Osteocyte (in vitro differentiated cells): ENCODE measurements at places on chromosomes 4 and X. TPM values are rescaled to one million over a fixed set of nuclear protein-coding genes. Genes with fewer than 3 reads are reported as not detected.

- DNase-seq = no peak
Observed at GRCh38 chr4:53043891-53044650, 182.0 kb downstream of the RASL11B start.

The PARM1 gene
- not detected in 2 replicates for total RNA-seq

The CYLC1 gene
- total RNA-seq = not detected in 2 replicates

DNA sequence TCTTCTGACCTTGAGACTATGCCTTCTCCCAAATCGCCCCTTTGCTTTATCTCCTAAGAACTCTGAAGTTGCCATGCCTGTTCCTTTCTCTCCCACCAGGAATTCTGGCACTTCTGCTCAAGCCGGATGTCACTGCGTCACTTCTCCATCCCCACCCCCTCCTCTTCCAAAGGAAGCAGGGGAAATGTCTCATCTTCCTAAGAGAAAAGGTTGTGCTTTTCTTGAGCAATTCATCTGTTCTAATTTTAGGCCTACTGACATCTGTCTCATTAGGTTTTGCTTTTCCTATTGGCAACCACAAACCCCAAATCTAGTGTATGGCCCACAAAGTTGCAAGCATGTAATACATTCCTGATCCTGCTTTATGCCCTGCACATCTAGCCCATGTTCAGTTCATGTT lies 163.1 kb upstream of the PLAC1 start:
- DNase-seq = no peak

The OPN1LW gene
- total RNA-seq = not detected in 2 replicates

- DNase-seq = no peak
Observed at GRCh38 chrX:6980981-6981380, 166.5 kb upstream of the STS start.

- DNase-seq = no peak
Observed at GRCh38 chr4:81512001-81512756, 40.5 kb upstream of the RASGEF1B start.

DNA sequence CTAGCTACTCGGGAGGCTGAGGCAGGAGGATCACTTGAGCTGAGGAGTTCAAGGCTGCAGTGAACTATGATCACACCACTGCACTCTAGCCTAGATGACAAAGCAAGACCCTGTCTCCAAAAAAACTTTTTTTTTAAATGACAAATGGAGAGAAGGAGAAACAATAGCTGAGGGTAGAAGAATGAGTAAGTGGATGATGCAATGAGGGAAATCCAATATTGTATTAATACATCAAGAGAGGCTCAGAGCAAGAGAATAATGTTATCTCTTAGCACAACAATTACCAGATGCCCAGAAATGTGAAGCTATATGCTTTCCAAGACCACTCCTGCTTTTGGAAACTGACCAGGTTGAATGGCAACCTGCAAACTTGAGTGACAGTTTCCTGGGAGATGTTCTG lies 19.9 kb upstream of the GPR173 start:
- DNase-seq = peak; percentile 2

DNA sequence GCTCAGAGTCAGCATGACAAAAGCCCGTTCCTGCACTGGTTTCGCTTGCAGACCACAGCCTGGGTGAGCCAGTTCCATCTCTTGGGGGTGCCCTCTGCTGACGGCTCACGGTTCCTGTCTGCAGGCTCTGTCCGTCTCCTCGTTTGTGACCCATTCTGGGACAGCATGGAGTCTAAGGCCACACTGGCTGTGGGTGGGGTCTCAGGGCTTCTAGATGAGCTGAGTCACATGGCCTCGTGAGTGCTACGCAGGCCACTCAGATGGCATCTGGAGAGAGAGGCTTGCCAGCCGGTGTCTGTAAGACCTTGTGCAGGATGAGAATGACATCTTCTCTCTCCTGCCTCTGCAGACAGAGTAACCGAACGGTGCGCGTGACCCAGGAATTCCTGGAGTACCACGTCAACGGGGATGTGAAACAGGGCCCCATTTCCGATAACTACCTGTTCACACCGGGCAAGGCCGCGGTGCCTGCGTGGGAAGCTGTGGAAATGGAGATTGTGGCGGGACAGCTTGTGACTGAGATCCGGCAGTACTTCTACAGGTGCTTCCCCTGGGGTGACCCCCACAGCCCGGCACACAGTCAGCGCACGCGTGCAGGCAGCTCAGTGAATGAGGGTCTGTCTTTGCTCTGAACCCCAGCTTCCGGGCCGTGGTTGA lies 31.6 kb upstream of the MRFAP1 start:
- no peak for DNase-seq

- no peak for DNase-seq
Observed at GRCh38 chr4:106039796-106040195, 144.5 kb downstream of the NPNT start.

The FAT4 gene
- 106 and 114 TPM in 2 replicates for total RNA-seq

- DNase-seq = no peak
Observed at GRCh38 chrX:143378851-143379250, 138.4 kb downstream of the SPANXN3 start.

The FGD1 gene
- 29.0 and 29.5 TPM in 2 replicates for total RNA-seq

The TLR8 gene
- total RNA-seq = not detected in 2 replicates

GRCh38 chrX:140091125-140091886 lies 126.0 kb upstream of the CXorf66 start:
- DNase-seq = no peak

- no peak for DNase-seq
Observed at GRCh38 chr4:95545546-95545945, 3.2 kb downstream of the UNC5C start.

DNA sequence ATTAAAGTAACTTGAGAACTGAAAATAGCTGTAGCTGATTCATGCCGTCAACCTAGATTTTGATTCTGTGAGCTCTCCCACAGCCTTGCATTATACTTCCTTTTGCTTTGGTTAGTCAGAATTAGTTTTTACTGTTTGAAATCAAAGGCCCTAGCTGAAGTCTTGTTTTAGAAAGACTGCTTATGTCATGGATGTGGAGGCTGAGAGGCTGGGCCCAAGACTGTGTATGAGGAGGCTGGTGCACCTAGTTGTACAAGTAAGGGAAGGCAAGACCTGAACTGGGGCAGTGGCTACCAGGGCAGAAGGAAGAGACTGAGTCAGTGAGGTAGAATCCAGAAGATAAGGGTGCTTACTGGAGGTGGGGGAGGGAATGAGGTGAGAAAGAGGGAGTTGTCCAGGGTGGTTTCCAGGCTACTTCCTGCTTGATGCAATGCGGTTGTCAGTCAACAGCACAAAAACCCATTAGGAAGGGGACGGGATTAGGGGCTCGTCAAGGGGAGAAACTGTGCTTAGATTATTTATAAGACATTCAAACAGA lies 76.2 kb upstream of the PAGE3 start:
- DNase-seq = no peak

DNA sequence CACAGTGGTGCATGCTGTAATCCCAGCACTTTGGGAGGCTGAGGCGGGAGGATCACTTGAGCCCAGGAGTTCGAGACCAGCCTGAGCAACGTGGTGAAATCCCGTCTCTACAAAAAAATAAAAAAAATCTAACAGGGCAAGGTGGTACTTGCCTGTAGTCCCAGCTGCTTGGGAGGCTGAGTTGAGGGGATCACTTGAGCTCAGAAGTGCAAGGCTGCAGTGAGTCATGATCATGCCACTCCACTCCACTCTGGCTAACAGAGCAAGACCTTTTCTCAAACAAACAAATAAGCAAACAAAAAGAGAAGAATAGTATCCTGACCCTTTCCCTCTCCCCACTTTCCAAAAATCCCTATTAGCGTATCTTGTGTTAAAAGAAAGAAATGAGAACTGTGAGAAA lies 52.7 kb downstream of the NPY1R start:
- no peak for DNase-seq

DNA sequence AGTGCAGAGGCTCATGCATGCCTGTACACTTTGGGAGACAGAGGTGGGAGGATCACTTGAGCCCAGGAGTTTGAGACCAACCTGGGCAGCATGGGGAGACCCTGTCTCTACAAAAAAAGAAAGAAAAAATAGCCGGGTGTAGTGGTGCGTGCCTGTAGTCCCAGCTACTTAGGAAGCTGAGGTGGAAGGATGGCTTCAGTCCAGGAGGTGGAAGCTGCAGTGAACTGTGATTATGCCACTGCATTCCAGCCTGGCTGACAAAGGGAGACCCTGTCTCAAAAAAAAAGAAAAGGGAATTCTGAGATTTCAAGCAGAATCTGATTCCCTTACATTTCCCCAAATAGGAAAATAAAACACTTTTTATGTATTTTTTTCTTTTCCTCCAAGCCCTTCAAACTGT lies 83.5 kb downstream of the SYNPO2 start:
- no peak for DNase-seq

The CAPN6 gene
- total RNA-seq = not detected in 2 replicates

The CLDN34 gene
- total RNA-seq = 0.59 TPM in 1 of 2 replicates, not detected in the other

DNA sequence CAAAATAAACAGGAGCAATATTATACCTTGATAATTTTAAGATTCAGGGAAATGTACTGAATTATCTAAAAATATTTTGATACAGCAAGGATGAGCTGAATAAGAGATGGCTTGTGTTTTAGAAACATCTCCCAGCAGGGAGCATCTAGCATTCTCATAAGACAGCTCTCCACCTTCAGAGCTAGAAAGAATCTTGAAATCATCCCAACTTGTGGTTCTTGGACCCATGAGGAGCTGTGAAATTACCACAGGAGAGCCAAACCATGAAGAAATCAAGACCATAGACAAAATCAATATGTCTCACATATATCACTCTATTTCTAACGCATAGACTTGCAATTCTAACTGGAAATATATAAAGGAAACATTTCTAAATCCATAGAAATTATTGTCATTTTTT lies 210.6 kb upstream of the DKK2 start:
- no peak for DNase-seq

DNA sequence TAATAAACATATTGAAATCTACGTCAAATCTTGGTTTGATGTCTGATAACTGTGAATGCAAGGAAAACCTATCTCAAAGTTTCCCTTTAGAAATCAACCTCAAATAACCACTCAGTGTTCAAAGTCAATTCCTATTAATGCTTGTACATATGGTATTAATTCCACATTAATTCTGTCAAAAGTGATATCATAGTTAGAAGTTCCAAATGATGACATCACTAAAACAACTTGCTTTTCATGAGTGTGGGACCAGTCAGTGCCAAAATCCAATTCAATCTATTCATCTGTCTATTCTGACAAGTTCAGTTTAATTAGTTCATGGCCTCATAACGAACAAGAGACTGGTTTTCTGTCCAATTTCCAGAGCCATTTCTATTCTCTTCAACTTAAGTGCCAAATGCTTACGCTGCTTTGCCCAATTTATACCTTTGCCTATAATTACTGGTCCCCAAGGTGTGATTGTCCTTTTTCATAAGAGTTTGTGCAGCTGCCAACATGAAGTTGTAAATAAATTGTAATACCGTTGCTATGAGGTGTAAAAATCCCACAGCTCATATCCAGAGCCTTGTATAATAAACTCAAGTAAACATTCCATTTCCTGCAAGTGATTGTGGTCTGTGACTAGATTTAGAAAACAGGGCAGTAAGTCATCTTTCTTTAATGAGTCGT lies 476.2 kb downstream of the RAB28 start:
- DNase-seq = no peak

The CLNK gene
- total RNA-seq = not detected in 2 replicates

DNA sequence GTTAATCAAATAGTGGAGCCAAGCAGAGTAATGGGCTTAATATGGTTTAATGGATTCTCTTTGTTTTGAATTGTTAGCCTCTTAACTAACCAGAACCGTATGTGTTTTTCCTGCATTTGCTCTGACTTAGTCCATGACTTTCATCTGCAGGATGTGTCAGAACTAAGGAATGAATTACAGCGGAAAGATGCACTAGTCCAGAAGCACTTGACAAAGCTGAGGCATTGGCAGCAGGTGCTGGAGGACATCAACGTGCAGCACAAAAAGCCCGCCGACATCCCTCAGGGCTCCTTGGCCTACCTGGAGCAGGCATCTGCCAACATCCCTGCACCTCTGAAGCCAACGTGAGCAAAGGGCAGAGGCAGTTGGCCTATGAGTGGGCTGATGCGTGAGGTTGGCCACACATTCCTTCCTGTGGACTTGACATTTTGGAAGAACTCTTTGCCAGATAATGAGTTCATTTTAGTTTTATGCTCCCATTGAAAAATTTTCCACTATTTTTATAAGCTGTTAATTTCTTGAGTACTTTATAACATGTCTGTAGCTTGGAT lies 9.1 kb downstream of the MED28 start:
- no peak for DNase-seq

- DNase-seq = no peak
Observed at GRCh38 chr4:15771216-15772058, 6.7 kb upstream of the CD38 start.

- DNase-seq = no peak
Observed at GRCh38 chr4:25811841-25812240, 50.9 kb downstream of the SEL1L3 start.

DNA sequence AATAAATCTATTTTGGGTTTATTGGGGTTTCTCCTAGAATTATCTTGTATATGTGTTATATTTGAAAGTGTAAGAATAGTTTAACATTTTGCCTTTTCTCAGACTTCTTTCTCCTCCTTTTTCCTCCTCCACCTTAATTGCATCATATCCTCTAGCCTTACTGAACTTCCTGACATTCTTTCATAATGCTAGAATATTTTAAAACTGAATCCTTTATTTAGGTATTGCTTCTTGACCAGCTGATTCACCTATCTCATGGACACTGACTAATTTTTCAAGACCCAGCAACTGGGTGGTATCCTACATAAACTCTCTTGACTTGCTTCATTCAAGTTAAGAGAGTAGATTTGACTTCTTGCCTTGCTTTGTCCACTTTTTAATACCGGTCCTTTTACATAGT lies 1508.9 kb downstream of the STIM2 start:
- no peak for DNase-seq

DNA sequence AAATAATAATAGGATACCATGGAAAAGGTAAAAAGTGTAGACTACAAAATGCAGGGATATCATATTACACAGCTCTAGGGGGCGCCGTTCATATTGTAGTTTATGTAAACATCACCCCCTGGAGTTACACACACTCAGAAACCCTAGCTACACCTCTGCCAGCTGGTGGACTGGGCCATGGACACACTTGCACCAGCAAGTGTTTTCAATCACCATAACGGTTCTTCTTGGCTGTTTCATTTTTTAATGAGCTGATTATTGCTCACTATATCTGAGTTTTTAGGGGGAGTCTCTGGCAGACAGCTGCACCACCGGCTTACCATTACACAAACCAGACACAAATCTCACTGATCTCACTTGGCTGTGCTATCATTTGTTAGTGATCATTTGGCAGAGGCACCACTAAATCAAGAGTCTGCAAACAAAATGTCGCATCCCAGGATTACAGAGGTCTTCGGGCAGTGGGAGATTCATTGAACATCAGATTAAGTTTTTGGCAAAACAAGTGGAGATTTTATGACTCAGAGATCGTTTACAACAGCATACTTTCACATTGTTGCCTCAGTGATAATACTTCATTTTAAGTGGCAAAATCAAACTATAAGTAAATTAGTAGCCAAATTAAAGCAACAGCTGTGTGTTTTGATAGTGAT lies 185.7 kb downstream of the UNC5C start:
- no peak for DNase-seq

DNA sequence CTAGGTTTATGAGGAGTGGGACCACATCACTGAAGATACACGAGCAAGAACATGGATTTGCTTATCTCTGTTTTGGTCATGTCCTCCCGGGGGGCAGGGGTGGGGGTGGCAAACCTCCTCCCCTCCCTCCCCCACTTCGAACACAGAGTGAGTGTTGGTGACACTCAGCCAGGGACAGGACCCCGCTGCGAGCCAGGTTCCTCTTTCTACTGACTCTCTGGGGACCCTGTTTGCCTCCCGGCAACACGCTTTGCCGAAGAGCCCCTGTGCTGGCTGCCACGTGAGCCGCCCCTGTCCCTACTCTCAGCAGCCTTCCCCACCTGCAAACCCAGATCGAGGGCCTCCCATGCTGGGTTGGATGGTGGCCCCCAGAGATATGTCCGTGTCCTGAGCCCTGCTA lies 34.7 kb downstream of the P2RY8 start:
- DNase-seq = peak; percentile 72

The MXD4 gene
- 74.9 and 81.5 TPM in 2 replicates for total RNA-seq

The LANCL3 gene
- 0.03 and 0.05 TPM in 2 replicates for total RNA-seq
